Lung (tissue), 17 donors: ENCODE measurements at places on chromosomes 4 and X. TPM values are rescaled to one million over a fixed set of nuclear protein-coding genes. Genes with fewer than 3 reads are reported as not detected.

DNA sequence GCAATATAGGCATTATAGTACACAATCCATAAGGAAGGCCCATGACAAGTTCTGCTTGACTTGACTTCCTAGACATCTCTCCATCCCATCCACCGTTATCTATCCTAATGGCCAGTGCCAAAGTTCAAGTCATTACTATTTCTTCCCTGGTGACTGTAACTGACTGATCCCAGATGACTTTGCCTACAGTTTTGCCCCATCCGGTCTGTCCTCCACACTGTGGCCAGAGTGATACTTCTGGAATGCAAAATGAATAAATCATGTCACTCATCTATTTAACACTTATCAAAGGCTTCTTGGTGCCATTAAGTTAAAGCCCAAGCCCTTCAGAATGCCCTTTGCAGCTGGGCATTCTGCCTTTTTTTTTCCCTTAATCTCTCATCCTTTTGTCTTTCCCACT is 130.8 kb downstream of the PPARGC1A start:
- peaks cover 4% of the 10 kb centered on the region for H3K4me1 ChIP-seq
- no peak overlapping the region for H3K4me3 ChIP-seq
- H3K27me3 ChIP-seq, result no peaks in the 10 kb centered on the region
- DNase-seq, result no peak
- no peaks in the 10 kb centered on the region for H3K36me3 ChIP-seq
- no peak overlapping the region for H3K27ac ChIP-seq

CYBB gene
- total RNA-seq, result 110 TPM

DNA sequence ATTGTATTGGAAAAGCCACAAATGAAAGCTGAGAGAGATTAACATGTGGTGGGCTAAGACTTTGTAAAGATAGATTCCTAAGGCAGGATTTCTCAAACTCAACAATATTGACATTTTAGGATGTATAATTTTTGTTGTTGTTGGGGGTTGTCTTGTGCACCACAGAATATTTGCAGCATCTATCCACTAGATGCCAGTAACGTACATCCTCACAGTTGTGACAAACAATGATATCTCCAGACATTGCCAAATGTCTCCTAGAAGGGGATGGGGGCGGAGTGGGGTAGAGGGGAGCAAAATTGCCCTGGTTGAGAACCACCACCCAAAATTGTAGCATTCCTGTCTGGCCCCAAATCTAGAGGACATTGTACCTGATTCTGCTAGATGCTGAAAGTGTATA is 14.7 kb upstream of the CBR4 start:
- H3K27me3 ChIP-seq, result no peaks in the 10 kb centered on the region
- no peak overlapping the region for H3K27ac ChIP-seq
- no peak overlapping the region for H3K4me3 ChIP-seq
- peak; percentile 73 for DNase-seq
- no peaks in the 10 kb centered on the region for H3K4me1 ChIP-seq
- no peaks in the 10 kb centered on the region for H3K36me3 ChIP-seq

ODAM gene
- 2.4 TPM for total RNA-seq
